ENCODE measurements at places on chromosomes 5 and 9.

DNA sequence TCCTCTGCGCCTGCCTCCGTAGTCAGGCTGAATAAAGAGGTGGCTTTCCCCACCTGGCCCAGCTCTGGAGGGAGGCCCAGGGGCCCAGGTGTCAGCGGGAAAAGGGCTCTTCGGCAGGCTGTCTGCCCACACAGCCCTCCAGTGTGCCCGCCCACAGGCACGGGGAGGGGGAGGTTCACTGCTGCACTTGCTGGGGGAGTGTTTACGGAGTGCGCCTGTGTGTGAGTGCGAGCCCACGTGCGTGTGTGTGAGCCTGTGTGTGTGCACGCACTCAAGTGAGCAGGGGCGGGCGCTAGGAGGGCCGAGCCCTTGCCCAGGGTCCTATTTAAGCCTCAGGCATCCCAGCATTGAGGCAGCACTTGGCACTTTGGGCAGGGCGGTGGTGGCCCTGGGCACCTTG, 10.9 kb downstream of the DNLZ start:
- DNase-seq, result no peak

- DNase-seq, result peak; percentile 34
These were observed 189.6 kb downstream of the PIK3R1 start for GRCh38 chr5:68405026-68405684.

DNA sequence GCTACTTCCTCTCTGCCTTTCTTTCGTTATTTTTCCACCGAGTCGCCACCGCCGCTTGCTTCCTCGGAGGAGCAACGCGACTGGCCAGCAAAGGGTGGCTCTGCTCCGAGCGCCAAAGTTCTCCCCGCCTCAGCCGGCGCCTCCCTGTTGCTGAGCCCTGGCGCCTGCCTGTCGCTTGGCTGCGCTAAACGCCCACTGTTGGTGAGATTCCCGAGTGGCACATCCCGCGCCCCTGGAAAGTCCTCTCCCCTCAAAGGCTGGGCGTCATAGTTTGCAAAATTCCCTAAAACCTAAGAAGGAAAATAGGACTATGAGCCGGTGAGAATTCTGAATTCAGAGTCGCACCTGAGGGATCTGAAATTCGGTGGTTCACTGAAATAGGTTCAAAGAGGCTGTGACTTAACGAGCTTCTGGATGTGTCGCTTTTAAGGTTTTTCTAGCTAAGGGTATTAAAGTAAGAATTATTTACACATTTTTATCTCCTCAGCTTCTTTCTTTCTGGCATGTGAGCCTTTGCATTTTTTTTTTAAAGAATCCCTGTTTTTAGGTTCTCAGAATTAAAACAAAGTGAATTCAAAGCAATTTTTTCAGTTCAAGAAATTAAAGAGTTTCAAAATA, at the start of gene GRIN3A:
Gene GRIN3A, minus strand, starts transcription at position 82 of the 618 bp plus-strand sequence. CDS start 668 bp downstream, outside the sequence.
- peak; percentile 15 for DNase-seq

GRCh38 chr5:131081374-131081773, 83.7 kb downstream of the HINT1 start:
- no peak for DNase-seq

DNA sequence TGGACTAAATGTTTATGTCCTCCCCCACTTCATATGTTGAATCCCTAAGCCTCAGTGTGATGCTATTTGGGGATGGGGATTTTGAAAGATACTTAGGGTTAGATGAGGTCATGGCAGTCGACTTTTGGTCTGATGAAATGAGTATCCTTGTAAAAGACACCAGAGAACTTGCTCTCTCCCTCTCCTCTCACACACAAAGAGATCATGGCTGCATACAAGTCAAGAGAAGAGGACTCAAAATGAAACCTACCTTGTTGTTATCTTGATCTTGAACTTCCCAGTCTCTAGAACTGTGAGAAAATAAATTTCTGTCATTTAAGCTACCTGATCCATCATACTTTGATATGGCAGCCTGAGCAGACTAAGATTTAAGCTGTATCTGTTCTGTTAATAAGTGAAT, 144.0 kb upstream of the HAPLN1 start:
- DNase-seq, result no peak

DNA sequence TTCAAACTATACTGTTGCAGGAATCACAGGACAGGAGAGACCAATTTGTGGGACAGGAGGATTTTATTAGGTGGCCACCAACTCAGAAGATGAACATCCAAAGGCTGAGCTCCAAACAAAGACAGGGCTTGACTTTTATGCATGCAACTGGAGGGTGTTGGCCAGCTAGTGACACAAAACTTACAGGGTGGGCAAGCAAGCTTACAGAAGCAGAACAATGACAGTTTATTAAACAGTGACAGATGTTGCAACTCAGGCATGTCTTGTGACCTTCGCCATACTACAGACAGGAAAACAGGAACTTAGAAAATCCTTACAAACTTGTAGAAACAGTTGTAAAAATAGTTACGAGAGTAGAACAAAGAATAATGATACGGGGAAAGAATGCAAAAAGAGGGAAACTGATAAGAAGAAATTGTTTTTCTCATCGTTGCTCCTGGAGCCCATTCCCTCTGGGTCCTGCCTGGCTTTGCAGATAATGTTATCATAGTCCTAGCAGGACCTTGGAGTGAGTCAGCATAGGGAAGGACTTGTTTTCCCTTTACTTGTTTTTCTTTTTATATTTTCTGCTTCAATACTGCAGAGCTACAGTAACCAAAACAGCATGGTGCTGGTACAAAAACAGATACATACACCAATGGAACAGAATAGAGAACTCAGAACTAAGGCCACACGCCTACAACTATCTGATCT, 2083.0 kb upstream of the ACO1 start:
- peak; percentile 1 for DNase-seq

GRCh38 chr5:159906943-159907342, 9.3 kb upstream of the ADRA1B start:
- no peak for DNase-seq
